Stimulated activated CD4-positive, alpha-beta T cell treated with anti-CD3 and anti-CD28 coated beads, TNF-alpha, amount 100 ng/mL, for 4 hours (primary cell): ENCODE measurements at places on chromosomes 4 and X.

DNA sequence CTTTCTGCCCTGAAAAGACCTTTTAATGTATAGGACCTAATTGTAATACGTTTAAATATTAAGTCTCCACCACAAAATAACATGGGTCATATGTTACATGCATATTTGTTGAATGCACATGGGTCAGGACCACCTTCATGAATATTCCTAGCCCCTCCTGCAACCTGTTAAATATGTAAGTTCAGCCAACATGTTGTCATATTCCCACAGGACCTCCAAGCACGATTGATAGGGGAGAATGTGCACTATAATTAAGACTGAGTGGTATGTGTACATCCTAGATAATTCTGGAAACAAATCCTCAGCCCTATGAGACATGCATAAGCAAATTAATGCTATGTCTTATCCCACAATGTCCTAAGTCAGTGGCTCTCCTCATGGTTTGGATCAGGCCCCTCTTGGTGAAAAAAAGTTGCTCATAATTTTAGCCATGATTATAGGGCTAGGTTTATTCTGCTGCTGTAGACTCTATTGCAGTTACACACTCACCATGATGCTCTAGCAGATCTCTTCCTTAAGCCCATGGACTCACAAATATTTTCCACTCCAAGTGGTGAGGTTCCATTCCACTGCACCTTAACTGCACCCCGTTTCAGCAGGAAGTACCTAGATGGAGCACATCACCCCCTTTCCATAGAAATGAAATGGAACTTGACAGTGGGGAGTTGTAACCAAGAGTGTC lies 10.2 kb downstream of the TIGD2 start:
- DNase-seq, result no peak

DNA sequence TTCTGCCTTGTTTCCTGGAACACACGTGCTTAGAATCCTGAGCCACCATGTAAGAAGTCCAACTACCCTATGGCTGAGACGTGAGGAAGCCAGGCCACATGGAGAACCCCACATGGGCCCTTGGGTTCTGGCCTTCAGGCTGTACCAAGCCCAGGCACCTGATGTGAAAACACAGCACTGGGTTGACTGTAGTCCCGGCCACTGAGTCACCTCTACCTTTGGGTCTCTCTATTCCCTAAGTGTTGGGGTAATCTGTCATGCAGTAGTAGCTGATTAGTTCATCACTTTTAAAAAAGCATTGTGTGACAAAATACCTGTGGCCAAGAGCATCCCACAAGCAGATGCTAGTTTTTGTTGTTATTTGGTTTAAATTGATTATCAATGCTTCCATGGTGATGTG lies 24.3 kb downstream of the CFAP97 start:
- no peak for DNase-seq

DNA sequence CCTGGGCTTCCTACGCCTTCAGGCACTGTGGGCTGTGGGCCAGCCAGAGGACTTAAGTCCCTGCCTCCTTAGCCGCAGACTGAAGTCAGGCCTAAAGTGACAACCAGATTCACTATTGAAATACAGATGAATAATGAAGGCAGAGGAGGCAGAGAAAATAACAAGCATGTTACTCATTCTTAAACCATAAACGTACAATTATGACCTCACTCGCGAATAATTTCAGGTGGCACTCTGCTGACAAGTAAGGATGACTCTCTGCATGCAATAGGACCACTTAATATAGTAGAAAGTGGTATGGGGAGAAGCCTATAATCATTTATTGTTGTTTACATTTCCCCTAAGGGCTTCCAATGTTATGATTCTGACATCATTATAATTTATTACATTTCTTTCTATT lies 409.2 kb upstream of the FGF13 start:
- no peak for DNase-seq

- no peak for DNase-seq
Observed at GRCh38 chr4:86032476-86033022, 327.3 kb downstream of the MAPK10 start.

- no peak for DNase-seq
Observed at GRCh38 chr4:189769131-189769530, 171.5 kb upstream of the FRG1 start.

DNA sequence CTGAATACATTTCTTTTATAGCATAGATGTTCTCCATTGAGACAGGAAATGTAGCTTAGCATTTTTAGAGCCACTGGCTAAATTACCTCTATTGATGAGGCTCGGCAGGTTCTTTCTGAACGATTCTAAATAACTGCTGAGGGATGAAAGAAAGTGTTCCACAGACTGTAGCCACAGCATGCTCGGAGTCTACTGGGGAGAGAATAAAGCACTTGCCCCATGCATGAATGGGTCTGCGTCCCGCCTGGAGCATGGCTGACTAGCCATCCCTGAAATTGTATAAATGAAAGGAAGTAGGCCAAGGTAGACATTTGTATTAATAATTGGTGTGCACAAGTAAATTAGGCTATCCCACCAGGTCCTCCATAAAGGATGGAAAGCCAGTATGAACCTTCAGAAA lies 269.8 kb downstream of the COL25A1 start:
- no peak for DNase-seq

DNA sequence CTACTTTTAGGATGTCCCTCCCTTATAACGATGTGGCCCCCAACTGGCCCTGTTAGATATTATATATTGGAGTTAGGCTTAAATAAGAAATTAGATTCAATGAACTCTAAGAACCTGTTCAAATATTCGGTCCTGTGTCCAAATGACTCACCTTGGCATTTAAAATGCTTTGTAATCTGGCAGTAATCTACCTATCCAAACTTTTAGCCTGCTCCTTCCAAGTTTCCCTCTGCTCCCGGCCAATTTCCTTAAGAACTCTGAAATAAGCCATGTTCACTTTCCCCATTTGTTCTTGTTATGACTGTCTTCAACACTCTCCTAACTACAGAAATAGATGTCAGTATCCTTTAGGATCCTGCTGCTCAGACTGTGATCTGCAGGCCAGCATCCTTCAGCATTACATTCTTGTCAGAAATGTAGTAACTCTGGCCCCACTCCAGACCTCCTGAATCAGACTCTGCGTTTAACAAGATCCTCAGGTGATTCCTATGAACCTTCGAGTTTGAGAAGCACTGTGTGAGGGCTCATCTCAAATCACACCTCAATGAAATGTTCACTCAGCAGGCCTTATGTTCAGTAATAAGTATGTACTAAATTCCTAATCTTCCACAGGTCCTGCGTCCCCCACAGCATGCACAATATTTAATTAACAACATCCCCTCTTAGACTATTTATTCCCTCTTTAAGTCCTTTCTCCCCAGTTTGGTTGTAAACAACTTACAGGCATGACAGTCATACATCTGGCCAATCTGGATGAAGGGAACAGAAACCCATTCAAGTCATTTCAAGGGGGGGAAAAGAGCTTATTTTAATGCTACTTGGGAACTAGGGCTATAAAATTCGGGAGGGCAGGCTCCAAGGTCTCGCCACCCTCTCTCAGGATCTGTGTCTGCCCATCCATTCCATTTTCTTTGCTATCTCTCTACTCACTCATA lies 3.0 kb downstream of the ATP8A1 start:
- DNase-seq, result no peak

- no peak for DNase-seq
Observed at GRCh38 chr4:181950372-181951127, 292.7 kb upstream of the TENM3 start.

- DNase-seq, result no peak
Observed at GRCh38 chrX:20212486-20213089, 54.1 kb downstream of the RPS6KA3 start.

- no peak for DNase-seq
Observed at GRCh38 chr4:53991821-53992220, 72.6 kb downstream of the CHIC2 start.

DNA sequence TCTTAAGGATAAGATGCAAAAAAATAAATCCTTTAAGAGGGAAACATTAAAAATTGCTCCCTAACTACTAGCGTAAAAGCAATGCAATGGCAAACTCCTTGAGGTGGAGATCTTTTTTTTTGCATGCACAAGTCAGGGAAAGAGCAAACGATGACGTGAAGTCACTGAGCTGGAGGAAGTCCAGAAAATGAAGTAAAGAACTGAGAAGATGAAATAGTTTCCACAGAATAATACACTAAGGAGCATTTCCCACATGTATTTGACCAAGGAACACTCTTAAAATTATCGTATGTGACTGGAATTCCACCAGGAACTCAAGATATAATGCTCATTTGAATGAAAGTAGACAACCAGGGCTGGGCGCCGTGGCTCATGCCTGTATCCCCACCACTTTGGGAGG lies 21.0 kb upstream of the DOCK11 start:
- no peak for DNase-seq

- no peak for DNase-seq
Observed at GRCh38 chrX:136200466-136200865, 50.7 kb downstream of the MAP7D3 start.

GRCh38 chr4:113452868-113453620 lies 308.5 kb downstream of the CAMK2D start:
- no peak for DNase-seq

- peak; percentile 15 for DNase-seq
Observed at GRCh38 chr4:15963001-15963451, at the start of gene FGFBP2. TSS of gene FGFBP2 (minus strand) at chr4:15963175. CDS start at chr4:15963129, 46 bp downstream.

DNA sequence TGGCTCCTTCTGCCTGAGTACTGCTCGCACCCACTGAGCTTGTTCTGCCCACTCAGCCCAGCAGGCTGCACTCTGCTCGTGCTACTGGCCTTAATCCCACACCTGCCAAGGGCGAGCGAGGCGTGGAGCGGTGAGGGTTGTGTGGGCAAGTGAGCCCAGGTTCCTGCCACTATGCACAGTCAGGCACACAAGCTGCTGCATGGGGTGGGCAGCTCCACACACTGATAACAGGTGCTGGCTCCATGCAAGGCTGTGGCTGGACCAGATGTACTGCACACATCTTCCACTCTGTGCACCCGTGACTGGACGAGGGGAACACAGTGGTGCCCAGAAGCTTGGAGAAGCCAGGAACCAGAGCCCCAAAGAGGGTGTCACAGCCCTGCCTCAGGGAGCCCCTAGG lies 184.3 kb upstream of the NUDT6 start:
- no peak for DNase-seq

DNA sequence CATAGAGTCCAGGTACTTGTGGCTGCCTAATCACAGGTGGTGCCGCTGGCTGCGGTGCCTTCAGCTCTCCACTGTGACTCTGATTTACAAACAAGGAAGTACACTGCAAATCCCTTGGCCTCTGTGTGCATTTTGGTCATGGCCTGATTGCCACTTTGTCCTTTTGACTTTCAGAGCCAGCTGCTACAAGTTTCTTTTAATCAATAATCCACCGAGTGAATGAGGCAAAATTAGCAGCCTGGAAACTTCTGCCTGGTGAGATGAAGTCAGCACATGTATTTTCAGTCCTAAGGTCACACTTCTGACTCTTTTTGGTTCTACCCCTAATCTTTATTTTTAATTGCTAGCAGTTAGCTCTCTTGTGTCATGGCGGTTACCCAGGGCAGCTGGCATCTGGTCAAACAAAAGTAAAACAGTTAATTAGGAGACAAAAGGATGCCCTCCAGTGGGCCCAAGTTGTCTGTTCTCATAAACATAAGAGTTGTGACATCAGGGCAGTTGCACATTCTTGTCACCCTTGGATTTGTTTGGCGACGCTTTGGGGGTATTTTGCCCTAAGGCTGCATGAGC lies 62.3 kb upstream of the LNX1 start:
- no peak for DNase-seq

DNA sequence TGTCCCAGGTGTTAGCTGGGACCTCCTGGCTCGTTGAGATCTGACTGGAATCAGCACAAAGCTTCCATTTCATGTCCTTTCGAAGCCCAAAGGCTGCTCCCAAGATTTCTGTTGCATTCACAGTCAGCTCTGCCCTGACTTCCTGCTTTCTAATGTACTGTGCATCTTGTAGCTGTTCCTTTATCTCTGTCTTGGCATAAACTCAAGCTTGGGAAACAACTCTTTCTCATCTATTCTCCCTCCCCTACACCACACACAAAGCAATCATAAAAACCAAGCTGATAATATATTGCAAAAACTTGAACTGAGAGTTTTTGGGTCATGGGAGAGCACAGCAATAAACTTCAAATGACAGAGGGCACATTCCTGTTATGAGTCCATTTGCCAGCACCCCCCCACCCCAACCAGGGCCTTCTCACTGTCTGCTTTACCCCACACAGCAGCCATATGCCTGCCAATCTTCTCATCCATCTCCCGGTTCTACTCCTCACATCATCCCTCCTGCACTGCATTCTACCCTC lies 76.3 kb downstream of the SYNPO2 start:
- DNase-seq, result no peak

DNA sequence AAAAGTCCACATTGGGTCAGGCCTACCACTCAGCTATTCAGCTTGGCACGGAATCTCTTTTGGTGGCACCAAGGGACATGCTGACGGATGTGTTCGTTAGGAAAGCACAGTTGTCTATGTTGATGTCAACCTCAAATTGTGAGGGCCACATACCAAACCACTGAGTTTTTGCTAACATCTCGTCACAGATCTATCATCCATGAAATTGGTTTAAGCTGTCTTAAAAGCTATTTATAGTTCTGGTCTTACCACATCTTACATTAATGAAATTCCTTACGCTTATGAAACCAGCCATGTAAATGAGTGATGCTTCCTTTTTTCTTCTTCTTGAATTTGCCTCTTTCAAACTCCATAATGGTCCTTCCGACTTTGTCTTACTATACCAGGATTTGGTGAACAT lies 101.5 kb downstream of the MGST2 start:
- DNase-seq, result no peak

- no peak for DNase-seq
Observed at GRCh38 chr4:142519342-142519741, 326.8 kb downstream of the INPP4B start.

DNA sequence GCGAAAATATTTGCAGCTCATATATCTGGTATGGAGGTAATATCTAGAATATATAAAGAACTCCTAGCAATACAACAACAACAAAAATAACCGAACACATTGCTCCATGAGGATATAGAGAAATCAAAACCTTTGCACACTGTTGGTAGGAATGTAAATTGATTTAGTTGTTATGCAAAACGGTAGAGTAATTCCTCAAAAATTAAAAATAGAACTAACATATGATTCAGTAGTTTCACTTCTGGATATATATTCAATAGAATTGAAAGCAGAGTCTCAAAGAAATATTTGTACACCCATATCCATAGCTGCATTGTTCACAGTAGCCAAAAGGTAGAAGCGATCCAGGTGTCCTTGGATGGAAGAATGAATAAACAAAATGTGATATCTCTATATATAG lies 203.0 kb upstream of the CNKSR2 start:
- no peak for DNase-seq

- DNase-seq, result no peak
Observed at GRCh38 chr4:18859468-18859867, 837.9 kb upstream of the LCORL start.

- DNase-seq, result no peak
Observed at GRCh38 chrX:38627683-38628082, 66.3 kb downstream of the TSPAN7 start.

DNA sequence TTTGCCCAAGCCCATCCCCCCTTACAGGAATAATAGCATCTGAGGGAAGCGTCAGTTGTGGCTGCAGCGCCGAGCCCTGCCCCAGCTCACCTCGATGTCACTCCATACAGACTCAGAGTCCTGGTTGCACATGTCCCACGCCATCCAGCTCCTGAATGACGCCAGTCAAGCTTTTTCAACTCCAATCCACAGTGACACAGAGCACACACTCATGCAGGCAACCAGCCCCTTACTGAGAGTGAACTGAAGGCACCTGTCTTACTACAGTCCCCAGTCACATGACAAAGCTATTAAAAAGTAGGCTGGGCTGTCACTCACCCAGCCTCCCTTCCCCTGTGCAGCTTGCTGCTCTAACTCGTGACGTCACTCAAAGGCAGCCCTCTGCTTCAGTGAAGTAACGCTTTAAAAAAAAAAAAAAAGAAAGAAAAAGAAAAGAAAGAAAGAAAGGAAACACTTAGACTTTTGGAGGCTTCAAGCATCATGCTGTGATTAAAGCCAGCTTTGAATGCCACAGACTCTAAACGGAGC lies at the start of gene PPARGC1A:
Gene PPARGC1A (minus strand): TSS at position 234 of the 528 bp plus-strand sequence. CDS start 90 bp downstream, at position 144.
- no peak for DNase-seq
